Activated T-helper 1 cell treated with Interleukin-2 at 50 U/mL for 16 hours (primary cell): ENCODE measurements at places on chromosomes 6 and 20.

GRCh38 chr6:134303891-134304290, 14.0 kb downstream of the SGK1 start:
- DNase-seq: no peak

DNA sequence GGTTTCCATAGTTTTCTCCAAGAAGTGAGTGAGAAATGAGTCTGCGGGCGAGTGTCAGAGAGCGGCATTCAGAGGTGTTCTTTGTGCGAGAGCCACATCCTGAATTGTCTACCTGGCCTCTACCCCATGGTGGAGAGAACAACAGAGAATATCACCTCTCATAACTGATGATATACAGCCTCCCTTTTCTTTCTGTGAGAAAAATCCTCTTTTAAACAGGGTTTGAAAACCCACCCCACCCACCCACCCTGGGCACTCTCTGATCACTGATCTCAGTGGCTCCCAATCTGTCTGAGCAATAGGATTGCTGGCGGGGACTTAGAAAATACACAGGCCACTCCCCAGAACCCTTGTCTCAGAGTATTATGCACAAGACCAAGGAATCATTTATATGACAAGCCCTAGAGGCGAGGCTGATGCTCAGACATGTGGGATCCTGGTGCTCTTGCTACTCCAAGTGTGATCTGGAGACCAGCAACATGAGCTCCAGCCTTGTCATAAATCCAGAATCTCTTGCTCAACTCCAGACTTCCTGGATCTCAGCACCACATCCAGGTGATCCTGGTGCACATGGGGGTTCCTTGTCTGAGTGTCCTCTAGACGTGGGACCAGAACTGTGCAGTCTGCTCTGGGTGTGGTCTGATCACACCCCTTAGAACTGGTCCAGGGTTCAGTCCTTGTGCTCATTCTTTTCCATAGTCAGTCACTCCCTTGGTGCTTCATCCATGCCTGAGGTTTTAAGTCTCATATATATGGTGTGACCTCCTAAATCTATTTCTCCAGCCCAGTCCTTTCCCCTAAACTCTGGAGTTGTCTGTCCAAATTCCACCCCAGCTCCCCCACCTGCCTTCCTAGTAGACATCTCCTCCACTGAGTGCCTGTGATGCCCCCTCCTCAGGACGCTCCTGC, 5.3 kb downstream of the HLA-B start:
- no peak for DNase-seq

DNA sequence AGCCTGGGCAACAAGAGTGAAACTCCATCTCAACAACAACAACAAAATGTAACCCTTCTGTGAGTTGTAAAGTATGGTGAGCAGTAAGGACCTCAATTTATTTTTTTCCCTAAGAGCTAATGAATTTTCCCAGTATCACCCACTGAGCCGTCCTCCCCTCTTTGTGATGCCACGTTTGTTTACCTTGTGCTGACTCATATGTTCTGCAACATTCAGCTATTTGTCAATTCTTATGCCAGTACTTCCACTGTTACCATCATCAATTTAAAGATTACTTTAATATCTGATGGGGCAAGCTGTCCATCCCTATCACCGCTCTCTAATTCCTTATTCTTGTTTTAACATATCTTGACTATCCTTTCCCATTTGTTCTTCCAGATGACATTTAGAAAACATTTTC, 37.5 kb downstream of the MAK start:
- DNase-seq: no peak

DNA sequence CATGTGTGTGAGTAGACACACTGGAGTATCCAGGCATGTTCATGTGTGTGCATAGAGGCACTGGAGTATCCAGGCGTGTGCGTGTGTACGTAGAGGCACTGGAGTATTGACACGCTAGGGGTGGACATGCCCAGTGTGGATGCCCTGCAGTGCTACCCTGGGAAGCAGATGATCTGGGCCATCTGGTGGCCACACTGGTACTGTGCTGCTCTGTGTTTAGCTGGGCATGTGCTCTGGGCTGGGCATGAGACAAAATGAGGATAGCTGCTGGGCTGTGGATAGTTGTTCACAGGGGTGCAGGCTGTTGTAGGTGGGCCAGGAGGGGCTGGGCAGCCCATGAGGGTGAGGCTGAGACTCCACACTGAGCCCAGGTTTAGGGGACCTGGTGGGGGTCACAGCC, 24.0 kb upstream of the NPBWR2 start:
- no peak for DNase-seq

DNA sequence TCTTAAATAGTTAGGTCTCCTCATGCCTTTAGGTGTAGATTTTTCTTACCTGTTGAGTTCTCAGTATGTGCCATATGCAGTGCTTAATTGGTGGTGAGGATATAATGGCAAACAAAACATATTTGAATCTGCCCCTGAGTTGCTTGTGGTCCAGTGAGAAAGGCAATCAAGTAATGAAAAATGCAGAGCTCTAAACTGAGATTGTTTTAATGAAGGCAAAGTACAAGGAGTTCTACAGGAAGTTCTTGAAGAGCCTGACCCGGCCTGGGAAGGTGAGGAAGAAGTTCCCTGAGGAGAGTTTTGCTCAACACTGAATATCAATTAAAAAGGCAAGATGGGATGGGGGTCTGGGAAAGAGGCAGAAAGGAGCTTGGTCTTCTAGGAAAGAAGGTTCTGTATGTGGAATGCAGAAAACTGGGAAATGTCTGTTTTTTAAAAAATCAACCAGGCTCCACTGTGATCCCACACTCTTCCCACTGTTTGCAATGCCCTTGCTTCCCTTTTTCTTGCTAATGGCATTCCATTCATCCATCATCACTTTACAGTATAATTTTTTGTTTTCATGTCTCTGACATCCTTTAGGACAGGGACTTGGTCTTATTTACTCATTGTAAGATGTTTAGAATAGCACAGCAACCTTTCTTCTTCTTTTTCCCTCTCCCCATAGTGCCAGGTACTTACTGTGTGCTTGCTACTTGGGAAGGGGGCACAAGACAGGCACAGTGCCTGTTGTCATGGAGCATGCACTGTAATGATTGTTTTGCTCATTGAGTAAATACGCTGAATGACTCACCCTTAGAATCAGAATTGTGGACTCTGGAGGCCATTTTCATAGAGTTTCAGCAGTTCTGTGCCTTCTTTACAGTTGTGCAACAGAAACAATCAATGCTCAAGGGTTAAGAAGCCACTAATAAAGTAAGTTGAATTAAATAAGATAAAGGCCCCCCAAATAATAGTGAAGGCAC, 64.3 kb downstream of the ANKS1A start:
- DNase-seq: no peak

DNA sequence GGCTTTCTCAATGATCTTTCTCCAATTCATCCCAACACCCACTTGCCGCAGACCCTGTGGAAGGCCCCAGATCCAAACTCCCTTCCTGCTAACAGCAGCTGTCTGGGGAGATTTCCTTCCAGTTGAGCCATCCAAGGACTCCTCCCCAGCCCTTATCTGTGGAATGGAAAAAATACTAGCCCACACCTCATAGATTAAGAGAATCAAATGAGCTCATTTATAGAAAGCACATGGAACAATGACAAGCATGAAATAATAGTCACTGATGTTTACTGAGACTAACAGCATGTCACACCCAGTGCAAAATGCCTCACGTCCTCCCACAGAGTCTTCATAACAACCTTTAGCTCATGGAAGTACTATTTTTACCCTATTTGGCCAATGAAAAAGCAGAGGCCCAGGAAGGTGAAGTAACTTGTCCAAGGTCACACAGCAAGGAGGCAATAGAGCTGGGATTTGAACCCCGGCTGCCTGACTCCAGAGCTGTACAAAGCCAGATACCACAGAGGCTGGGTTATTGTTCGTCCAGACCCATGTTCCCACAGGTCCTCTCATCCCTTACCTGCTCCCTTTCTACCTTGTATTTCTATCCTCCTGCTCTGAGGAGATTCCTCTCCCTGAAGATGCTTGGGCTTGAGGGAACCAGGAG, 23.4 kb upstream of the PTGIS start:
- no peak for DNase-seq

GRCh38 chr6:127345521-127345920, 2.1 kb upstream of the ECHDC1 start:
- no peak for DNase-seq

DNA sequence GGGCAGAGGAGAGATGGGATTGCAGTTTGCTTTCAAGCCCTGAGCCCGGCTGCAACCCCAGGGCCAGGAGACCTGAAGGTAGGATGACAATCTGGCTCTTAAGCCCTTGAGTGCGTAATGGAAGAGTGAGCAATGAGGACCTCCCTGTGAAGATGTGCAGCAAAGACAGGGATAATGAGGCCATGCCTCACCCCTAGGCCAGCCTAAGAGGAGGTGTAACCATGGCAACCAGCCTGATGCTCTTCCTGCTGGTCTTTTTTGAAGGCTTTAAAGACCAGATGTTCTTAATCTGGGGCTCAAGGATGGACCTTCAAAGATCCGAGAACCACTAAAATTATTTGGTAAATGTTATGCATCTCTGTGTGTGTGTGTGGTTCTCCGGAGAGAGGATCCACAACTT, 8.2 kb downstream of the ARHGAP40 start:
- no peak for DNase-seq

DNA sequence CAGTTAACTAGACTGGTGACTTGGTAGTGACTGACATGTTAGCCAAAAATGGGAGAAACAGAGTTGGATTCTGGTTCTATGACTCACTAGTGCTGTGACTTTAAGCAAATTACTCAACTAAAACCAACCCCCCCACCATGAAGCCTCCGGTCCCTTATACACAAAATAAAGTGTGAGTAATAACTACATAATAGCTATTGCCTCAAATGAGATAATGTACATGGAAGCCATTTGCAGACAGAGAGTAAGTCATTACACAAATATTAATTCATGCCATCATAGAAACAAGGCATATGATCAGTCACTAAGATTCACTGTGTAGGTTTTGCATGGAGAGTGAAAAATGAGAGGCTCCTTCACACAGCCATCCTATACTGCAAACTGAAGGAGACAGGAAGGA, 111.9 kb downstream of the HIVEP2 start:
- no peak for DNase-seq

GRCh38 chr20:18719426-18719825, 94.2 kb upstream of the SCP2D1 start:
- no peak for DNase-seq

DNA sequence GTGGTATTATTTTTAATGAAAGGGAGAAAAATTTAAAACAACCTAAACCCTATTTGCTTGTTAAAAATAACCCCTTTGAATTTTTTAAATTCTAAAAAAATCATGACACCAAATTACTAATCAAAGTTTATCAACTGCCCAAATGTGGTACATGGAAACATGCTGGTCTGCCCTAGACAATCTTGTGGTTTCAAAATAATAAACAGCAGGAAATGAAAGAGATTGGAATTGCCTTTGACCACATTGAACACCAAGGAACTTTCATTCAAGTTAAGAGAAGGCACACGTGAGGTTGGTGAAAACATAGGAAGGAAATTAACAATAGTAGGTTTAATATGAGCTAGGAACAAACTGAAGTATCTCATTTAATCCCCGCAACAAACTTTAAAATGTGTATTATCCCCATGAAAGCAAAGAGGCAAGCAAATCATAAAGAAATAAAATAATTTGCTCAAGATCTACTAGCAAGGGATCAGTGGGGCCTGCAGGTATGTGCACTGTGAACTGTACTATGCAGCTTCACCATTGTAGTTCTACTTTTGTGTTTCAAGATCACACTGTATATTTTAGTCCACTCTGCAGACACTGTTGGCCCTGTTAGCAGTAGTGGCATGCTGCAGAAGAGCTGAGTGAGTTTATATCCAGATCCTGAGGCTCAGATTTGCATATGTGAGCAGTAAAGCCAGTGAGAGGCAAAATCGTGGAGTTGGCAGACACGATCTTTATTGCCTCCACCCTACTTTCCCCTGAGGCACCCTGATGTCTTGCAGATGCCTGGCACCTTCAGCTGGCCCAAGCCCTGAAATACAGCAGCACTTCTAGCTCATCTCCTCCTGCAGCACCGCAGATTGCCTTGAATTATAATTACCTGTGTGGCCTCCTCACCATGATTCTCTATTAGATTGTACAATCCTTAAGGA, 157.8 kb upstream of the TENT5A start:
- DNase-seq: no peak

DNA sequence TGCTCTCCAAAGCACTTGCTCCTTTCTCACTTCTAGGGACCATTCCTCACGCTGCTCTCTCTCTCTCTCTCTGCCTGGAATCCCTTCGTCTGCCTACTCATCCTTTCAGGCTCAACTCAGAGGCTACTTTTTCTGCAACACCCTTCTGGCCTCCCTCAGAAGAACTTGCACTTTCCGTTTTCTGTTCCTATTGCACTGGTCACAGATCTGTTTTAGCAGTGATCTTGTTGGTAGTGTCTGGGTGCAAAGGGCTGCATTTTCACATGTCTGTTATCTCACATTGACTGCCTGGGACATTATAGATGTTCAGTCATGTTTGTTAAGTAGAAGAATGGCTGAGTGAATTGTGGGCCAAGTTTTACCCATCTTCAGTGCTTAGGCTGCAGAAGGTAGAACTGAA, 63.5 kb downstream of the RIN2 start:
- DNase-seq: no peak

DNA sequence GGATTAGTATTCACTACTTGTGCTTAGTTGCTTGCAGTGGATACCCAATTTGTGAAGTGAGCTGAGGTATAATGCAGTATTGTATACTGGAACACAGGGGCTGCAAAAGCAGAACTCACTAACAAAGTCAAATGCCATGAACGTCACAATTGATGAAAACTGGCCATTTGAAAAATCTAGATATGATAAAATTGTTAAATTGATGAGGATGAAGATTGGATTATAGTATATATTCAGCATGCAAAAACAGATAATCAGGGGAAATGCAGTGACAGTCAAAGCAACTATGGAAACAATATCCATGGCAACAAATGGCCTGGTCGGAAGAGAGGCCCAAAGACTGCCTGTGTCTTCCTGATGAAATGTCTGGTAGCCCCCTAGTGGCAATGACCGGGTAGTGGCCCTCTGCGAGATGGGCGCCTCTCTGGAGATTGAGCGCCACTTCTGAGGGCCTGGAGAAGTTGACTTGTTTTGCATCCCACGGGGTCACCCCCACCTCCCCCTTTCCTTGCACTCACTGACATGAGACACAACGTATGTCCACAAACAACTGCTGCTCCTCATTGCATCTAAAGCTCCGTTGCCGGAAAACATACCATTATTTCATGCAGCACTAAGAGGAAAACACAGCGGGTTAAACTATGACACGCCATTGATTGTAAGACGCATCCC, 43.6 kb downstream of the C6orf15 start:
- peak; percentile 35 for DNase-seq

- DNase-seq: no peak
Observed at GRCh38 chr6:170048615-170049256, 242.1 kb downstream of the DLL1 start.

- DNase-seq: peak; percentile 84
Observed at GRCh38 chr6:32177788-32178546, at the start of gene RNF5. TSS of gene RNF5 (plus strand) at chr6:32178405. CDS start at chr6:32178512, 107 bp downstream.
